Omental fat pad (tissue), 4 donors: ENCODE measurements at places on chromosomes 3 and 15. TPM values are rescaled to one million over a fixed set of nuclear protein-coding genes. Genes with fewer than 3 reads are reported as not detected.
A peak's percentile ranks its signal among the peaks of the same experiment; 100 is the strongest.

DNA sequence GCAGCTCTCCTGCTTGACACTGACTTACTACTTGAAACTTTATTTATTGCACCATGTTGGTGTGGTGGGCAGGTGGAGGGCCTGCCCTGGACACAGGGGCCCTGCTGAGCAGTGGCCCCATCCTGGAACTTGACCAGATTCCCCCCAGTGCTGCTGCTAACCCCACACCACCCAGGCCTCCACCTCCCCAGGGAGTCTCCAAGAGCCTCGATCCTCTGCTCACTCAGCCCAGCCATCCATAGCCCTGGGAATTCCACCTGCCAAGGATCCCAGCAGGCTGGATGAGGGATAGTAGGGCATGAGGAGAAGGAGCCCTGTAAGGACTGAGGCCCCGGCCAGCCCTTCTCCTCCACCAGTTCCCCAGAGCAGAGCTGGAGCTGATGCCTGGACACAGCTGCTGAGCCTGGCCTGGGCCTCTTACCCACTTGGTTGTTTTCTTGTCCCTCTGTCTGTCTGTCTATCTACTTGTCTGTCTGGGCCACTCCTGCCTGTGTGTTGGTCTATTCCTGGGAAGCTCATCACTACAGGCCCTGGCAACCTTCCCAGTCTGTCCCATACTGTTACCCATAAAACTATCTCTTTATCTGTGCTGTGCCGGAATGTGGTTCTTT lies 2.8 kb downstream of the CHAC1 start:
- DNase-seq = no peak

- DNase-seq = no peak
Observed at GRCh38 chr3:4853749-4854140, 125.5 kb upstream of the BHLHE40 start.

DNA sequence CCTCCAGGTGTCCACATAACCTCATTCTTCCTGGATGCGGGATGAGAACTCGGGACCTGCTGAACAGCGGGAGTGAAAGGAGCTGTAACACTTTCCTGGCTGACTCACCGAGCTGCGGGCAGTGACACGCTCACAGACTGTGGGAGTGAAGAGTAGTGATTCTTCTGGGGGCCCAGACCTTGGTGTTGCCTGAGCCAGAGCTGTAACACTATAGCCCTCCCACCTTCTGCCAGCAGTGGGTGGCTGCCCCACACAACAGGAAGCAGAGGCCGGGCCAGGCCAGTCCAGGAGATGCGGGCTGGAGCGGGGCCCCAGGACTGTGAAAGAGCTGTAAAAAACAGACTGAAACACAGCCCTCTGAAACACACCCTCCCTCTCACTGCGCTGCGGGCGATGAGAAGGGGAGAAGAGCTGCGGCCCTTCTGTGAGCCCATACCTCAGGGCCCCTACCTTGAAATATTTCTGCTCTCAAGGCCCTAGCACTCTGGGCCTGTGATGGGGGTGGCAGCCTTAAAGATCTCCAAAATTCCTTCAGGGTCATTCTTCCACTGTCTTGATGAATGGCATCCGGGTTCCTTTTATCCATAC lies 464.0 kb upstream of the CCDC54 start:
- DNase-seq = no peak

- no peak for DNase-seq
Observed at GRCh38 chr3:34198309-34198708, 399.9 kb downstream of the PDCD6IP start.

GRCh38 chr3:189186101-189186500 lies 14.3 kb downstream of the TPRG1 start:
- DNase-seq = no peak

DNA sequence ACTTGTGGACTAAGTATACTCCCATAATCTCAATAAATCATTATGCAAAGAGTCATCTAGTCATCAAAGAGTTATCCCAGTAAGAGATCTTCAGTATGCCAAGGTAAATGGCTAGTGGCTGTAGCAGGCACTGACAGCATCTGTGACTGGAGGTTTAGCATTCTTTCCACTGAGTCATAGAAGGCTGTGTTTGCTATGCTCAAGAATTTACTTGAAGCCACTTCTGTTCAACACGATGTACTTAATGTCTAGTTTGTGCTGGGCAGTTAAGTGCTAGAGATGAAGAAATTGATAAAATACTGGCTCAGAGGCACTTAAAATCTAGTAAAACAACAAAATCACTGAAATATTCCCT lies 13.0 kb downstream of the ZBED2 start:
- DNase-seq = no peak

- DNase-seq = no peak
Observed at GRCh38 chr15:88513195-88513594, 33.3 kb downstream of the DET1 start.

DNA sequence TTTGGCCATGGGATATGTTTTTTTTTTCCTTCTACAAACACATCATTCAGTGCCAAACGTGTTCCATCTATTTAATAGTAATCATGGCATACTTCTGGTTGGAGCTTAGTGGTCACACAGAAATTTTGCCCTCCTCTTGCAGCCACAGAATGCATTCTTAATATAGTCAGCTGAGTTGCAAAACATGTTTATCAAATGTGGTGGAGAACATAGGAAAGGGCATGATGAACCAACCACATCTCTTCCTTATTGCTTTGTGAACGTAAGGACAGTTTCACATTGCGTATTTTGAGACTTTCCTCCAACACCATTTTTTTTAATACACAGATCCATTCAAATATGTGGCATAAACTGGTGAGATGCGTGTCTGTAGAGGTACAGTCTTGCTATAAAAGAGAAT lies 106.8 kb downstream of the BBX start:
- DNase-seq = no peak

- DNase-seq = no peak
Observed at GRCh38 chr15:53197426-53197839, 407.3 kb upstream of the ONECUT1 start.

- no peak for DNase-seq
Observed at GRCh38 chr3:27090275-27091041, 278.7 kb downstream of the NEK10 start.

- no peak for DNase-seq
Observed at GRCh38 chr3:126295407-126295939, 61.7 kb downstream of the KLF15 start.

DNA sequence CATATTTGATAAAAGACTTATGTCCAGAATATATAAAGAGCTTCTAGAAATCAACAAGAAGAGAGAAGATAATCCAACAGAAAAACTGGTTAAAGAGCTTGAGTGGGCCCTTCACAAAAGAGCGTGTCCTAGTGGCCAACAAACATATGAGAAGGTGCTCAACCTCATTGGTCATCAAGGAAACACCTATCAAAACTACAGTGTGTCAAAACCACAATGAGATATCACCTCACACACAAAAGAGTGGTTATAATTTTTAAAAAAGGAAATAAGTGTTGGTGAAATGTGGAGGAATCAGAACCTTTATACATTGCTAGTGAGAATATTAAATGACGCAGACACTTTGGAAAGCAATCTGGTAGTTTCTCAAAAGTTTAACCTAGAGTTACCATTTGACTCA lies 68.4 kb upstream of the KLF13 start:
- DNase-seq = no peak

DNA sequence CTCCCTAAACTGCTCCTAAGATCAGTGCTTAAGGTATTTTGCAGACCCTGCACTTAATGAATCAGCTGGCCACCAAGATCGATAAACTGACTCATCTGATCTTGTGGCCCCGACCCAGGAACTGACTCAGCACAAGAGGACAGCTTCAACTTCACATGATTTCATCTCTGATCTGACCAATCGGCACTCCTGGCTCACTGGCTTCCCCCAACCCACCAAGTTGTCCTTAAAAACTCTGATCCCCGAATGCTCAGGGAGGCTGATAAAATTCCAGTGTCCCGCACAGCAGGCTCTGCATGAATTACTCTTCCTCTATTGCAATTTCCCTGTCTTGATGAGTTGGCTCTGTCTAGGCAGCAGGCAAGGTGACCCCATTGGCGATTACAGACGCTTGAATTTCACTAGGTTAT lies 13.5 kb downstream of the HTR3E start:
- DNase-seq = no peak

DNA sequence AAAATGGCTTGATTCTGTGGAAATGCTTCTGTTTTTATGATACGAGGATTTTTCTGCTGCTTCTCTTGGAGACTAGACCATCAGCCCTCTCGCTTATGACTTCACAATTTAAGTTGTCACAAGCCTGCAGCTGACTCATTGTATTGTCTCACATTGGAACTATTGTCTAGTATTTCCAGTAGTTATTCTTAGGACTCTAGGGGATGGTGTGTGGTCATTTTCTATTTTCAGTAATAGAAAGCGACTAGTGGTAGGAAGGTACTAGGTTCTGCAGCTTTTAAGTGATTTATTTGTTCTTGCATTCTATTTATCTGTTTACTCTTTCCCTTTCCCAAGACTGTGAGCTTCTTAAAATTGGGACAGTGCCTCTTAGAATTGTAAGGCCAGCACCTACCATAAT lies 66.3 kb upstream of the CRTC3 start:
- DNase-seq = no peak

DNA sequence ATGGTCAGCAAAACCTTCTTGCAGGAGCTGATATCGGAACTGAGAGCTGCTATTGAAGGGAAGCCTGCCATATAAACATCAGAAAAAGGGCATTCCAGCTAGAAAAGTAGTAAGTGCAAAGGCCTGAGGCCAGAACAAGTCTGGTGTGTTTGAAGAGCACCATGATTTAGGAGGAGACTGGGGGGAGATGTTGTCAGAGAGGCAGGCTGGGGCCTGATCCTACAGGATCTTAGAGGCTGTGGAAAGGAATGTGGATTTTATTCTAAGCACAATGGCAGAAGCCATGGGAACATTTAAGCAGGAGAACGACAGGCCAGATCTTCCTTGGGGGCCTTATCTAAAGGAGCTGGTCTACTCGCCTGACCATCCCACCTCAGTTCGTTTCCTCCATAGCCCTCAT lies 5.1 kb upstream of the MUC13 start:
- DNase-seq = no peak

- DNase-seq = no peak
Observed at GRCh38 chr3:38548154-38548931, 52.2 kb downstream of the EXOG start.

GRCh38 chr3:22886439-22887068 lies 316.6 kb upstream of the UBE2E2 start:
- no peak for DNase-seq

DNA sequence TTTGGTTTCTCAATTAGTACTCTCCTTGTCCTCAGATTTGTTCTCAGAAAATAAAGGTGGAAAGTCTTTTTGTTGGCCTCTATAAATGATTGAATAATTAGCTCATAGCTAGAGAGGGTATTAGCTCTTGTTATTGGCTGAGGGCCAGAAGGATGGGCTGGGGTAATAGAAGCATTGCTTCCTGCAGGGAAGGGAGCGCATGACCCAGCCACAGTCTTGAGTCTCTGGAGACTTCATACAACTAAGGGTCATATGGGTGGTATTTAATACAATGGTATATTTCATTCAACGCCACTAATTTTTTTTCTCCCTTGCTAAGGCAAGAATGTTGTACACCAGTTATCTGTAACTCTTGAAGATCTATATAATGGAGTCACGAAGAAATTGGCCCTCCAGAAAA lies 8.4 kb downstream of the DNAJA4 start:
- DNase-seq = no peak

DNA sequence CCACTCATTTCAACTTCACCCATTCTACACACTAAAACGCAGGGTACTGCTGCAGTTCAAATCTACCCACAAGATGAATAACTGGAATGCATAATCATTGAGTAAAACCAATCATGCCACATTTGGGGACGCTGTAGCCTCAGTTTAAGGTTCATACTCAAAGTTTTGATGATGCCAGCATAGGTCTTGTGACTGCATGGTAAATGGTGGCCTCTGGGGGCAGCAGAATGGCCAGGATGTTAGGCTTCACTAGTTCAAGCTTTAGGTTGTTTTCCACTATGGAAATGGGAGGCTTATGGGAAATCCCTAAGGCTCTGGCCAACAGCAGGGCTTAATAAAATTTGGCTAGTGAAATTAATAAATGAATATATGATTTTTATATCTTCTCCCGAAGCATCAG lies 104.3 kb upstream of the TSC22D2 start:
- no peak for DNase-seq

- no peak for DNase-seq
Observed at GRCh38 chr3:108524537-108524936, 14.1 kb upstream of the MYH15 start.

DNA sequence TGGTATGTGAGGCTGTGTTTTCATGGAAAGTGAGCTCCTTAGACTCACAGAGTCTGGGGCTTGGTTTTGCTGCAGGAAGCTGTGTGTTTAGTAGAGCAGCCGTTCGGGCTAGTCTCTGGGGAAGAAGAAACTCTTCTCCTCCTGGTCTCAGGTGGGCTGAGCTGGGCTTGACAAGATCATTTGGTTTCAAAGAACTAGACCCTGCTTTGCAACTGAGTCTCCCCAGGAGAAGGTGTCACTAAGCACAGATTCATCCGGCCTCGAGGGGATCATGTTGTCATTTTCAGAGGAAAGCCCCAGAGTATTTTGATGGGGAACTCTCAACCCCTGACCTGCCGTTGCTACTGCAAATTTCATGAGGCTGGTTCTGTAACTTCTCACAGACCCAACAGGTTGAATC lies 188.5 kb downstream of the FAM43A start:
- DNase-seq = no peak

GRCh38 chr15:64653757-64654156 lies 121.6 kb downstream of the RBPMS2 start:
- no peak for DNase-seq

- DNase-seq = no peak
Observed at GRCh38 chr3:150161011-150161410, 190.3 kb upstream of the PFN2 start.

DNA sequence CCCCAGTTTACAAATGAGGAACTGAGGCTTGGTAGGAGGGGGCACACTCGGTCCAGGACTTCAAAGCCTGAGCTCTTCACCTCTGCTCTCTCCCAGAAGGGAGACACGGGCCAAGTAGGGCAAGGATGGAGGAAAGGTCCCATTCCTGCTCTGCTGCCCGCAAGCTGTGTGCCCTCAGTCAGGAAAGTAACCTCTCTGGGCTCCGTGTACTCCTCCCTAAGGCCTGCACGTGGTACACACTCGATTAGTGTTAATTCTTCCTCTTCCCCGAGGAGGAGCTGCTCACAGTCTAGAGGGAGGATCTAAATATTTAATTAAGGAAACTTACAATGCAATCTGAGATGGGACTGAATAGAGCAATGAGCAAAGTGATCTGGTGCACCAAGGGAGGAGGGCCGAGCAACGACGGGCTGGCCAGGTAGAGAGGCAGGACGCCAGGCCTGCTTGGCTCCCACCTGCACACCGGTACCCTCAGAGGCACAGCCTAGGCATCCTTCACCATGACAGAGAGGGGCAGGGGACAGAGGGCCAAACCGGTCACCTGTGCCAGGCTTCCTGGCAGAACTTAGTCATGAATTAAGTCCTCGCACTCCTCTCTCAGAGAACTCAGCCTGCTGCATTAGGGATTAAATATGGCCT lies 47.2 kb upstream of the IQSEC1 start:
- no peak for DNase-seq

GRCh38 chr3:20054549-20054987 lies 14.3 kb downstream of the KAT2B start:
- peak; percentile 50 for DNase-seq

Gene DNAJC19
- 32.1 TPM for total RNA-seq

Gene ZBTB11
- 40.2 TPM for total RNA-seq

Gene CNTN3
- 2.2 TPM for total RNA-seq

Gene TIMMDC1
- 55.5 TPM for total RNA-seq

Gene ATR
- 35.8 TPM for total RNA-seq

Gene WDR93
- 0.36 TPM for total RNA-seq

Gene SLC30A4
- 8.0 TPM for total RNA-seq

Gene C3orf49
- total RNA-seq = not detected

Gene CAPN3
- 9.2 TPM for total RNA-seq

Gene ST3GAL6
- 15.9 TPM for total RNA-seq
